ENCODE measurements at places on chromosomes 3 and 15.

DNA sequence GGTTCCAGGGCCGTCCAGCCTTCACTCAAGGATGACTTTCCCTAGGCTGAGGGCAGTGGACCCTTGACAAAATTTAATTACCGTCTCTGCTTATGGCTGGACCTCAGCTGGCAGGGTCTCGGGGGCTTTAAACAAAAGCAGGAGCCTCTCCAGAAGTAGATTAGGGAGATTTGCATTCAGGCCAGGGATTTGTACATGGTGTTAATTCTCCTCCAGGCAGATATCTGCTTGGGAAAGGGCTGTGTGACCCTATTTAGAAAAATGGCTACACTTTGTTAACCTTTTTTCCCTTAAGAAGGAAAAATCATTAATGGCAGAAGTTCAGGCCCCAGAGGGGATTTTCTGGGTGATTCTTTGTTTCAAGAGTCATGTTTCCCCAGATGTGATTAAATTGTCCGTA lies 329.1 kb upstream of the C2CD4B start:
- H3K36me3 ChIP-seq = no peaks in the 10 kb centered on the region
- H3K4me1 ChIP-seq = no peaks in the 10 kb centered on the region
- DNase-seq = no peak

GRCh38 chr3:62586356-62586755 lies 213.0 kb upstream of the FEZF2 start:
- H3K27me3 ChIP-seq = no peaks in the 10 kb centered on the region
- no peaks in the 10 kb centered on the region for H3K36me3 ChIP-seq
- no peaks in the 10 kb centered on the region for H3K4me1 ChIP-seq
- no peak for DNase-seq
- H3K4me3 ChIP-seq = no peak overlapping the region

DNA sequence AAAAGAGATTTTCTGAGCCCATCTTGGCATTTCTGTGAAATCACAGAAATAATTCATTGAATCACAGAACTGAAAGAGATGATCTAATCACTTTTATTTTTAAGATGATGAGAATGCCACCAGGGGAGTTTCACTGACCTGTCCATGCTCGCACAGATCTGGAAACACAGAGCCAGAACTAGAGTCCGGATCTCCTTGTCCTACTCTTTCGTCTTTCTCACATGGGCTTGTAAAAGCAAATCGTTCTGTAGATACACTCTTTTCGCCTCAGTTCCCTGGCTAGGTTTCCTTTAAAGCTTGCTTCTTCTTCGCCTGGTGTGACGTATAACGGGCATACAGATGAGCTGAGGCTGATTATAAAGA lies 122.5 kb upstream of the SPRED1 start:
- H3K27me3 ChIP-seq = peaks cover 13% of the 10 kb centered on the region
- no peak overlapping the region for H3K4me3 ChIP-seq
- no peak overlapping the region for H3K27ac ChIP-seq
- no peaks in the 10 kb centered on the region for H3K36me3 ChIP-seq

DNA sequence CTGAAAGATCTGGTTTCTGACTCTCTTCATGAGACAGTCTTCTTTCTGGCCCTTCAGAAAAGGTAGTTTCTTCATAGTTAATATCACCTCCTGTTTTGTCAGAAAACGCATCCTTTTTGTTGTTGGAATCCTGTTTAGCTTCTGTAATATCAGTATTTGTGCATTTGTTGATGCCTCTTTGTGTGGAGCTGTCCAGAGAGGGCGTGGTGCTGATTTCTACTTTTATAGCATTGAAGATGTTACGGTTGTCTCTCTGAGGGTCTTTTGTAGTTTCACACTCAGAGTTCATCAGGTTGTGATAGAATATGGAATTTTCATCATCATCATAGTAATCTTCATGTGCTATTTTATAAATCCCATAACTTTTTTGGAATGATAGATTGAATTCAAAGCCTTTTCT lies 8.9 kb downstream of the GPR149 start:
- H3K4me3 ChIP-seq = no peak overlapping the region
- H3K36me3 ChIP-seq = no peaks in the 10 kb centered on the region

GRCh38 chr3:61897848-61898247 lies 336.5 kb downstream of the PTPRG start:
- H3K4me1 ChIP-seq = peaks cover 12% of the 10 kb centered on the region
- H3K27ac ChIP-seq = no peak overlapping the region
- no peaks in the 10 kb centered on the region for H3K36me3 ChIP-seq
- no peak for DNase-seq
- H3K4me3 ChIP-seq = no peak overlapping the region

- DNase-seq = no peak
- H3K27ac ChIP-seq = no peak overlapping the region
- no peaks in the 10 kb centered on the region for H3K27me3 ChIP-seq
These were observed 178.7 kb downstream of the THRB start for GRCh38 chr3:24315971-24316370.

- peaks cover 2% of the 10 kb centered on the region for H3K4me1 ChIP-seq
- H3K36me3 ChIP-seq = peaks cover 12% of the 10 kb centered on the region
- no peak overlapping the region for H3K4me3 ChIP-seq
- no peak for DNase-seq
These were observed 209.8 kb downstream of the PLCL2 start for GRCh38 chr3:17094551-17094950.

- peaks cover 2% of the 10 kb centered on the region for H3K27me3 ChIP-seq
- no peak overlapping the region for H3K27ac ChIP-seq
- DNase-seq = no peak
- no peaks in the 10 kb centered on the region for H3K4me1 ChIP-seq
These were observed 422.0 kb downstream of the SOX2 start for GRCh38 chr3:182133752-182134151.

- H3K4me1 ChIP-seq = no peaks in the 10 kb centered on the region
- no peak overlapping the region for H3K27ac ChIP-seq
- H3K4me3 ChIP-seq = no peak overlapping the region
- H3K36me3 ChIP-seq = no peaks in the 10 kb centered on the region
- H3K27me3 ChIP-seq = peaks cover 7% of the 10 kb centered on the region
These were observed 70.1 kb downstream of the CEMIP start for GRCh38 chr15:80849308-80849707.

- H3K4me1 ChIP-seq = no peaks in the 10 kb centered on the region
- H3K36me3 ChIP-seq = no peaks in the 10 kb centered on the region
- peaks cover 35% of the 10 kb centered on the region for H3K27me3 ChIP-seq
- H3K27ac ChIP-seq = no peak overlapping the region
These were observed 11.4 kb upstream of the HEG1 start for GRCh38 chr3:125067225-125067624.

- H3K4me1 ChIP-seq = no peaks in the 10 kb centered on the region
- no peak for DNase-seq
These were observed 41.2 kb upstream of the BCL2A1 start for GRCh38 chr15:80012060-80012726.

GRCh38 chr3:58299839-58300516 lies 6.1 kb upstream of the RPP14 start:
- no peaks in the 10 kb centered on the region for H3K4me1 ChIP-seq
- H3K27me3 ChIP-seq = peaks cover 27% of the 10 kb centered on the region
- no peak overlapping the region for H3K4me3 ChIP-seq

- H3K27me3 ChIP-seq = peaks cover 7% of the 10 kb centered on the region
- H3K4me1 ChIP-seq = no peaks in the 10 kb centered on the region
- DNase-seq = no peak
- H3K27ac ChIP-seq = no peak overlapping the region
- H3K36me3 ChIP-seq = no peaks in the 10 kb centered on the region
- no peak overlapping the region for H3K4me3 ChIP-seq
These were observed 1.4 kb upstream of the STRA6 start for GRCh38 chr15:74203914-74204431.

- H3K27me3 ChIP-seq = peaks cover 43% of the 10 kb centered on the region
- peaks cover 6% of the 10 kb centered on the region for H3K4me1 ChIP-seq
- H3K27ac ChIP-seq = no peak overlapping the region
These were observed 91.6 kb downstream of the NR2F2 start for GRCh38 chr15:96422125-96422524.

- no peaks in the 10 kb centered on the region for H3K36me3 ChIP-seq
- no peak overlapping the region for H3K4me3 ChIP-seq
- no peak for DNase-seq
- no peaks in the 10 kb centered on the region for H3K4me1 ChIP-seq
- H3K27me3 ChIP-seq = no peaks in the 10 kb centered on the region
- no peak overlapping the region for H3K27ac ChIP-seq
These were observed 26.3 kb downstream of the MRPS11 start for GRCh38 chr15:88493844-88494243.

GRCh38 chr15:75151214-75152128 lies 50.2 kb upstream of the C15orf39 start:
- peaks cover 41% of the 10 kb centered on the region for H3K4me1 ChIP-seq
- H3K4me3 ChIP-seq = no peak overlapping the region
- H3K36me3 ChIP-seq = peaks cover 3% of the 10 kb centered on the region
- H3K27me3 ChIP-seq = no peaks in the 10 kb centered on the region

DNA sequence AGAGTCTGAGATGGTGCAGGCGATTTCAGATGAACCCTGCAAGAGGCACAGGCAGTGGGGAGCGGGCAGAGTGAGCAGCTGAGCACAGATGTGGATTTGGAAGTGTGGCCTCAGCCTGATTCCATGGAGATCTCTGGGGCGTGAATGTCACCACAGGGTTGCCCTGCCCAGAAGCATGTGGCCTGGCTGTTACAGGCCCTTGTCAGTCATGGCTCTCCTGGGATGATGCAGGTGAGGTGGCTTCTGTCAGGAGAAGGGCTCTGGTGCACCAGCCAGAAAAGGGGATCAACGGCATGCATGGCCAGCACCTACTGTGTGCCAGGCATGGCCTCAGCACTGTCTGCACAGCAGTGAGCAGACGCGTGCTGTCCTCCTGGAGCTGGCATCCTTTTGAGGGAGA lies 11.9 kb downstream of the HDAC11 start:
- no peak for DNase-seq
- H3K27me3 ChIP-seq = peaks cover 6% of the 10 kb centered on the region
- H3K4me1 ChIP-seq = no peaks in the 10 kb centered on the region
- no peak overlapping the region for H3K4me3 ChIP-seq
- H3K27ac ChIP-seq = no peak overlapping the region
- H3K36me3 ChIP-seq = no peaks in the 10 kb centered on the region

DNA sequence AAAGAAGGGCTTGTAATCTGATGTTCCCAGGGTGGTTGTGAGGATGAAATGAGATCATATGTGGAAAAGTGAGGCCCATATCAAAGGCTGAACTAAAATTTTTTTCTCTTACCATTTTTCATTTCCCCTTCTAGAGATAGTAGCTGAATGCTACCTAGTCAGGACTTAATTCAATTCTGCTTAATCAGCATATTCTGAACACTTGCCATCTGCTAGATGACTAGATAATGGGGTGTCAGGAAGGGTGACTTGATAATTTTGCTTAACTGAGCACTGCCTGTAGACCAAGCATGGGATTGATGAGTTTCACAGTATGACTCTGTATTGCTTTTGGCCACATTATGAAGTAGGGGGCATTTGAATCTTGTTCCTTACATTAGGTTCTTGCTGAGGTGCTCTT lies 136.2 kb downstream of the CHST2 start:
- no peak for DNase-seq
- H3K27ac ChIP-seq = no peak overlapping the region
- H3K4me3 ChIP-seq = no peak overlapping the region
- peaks cover 3% of the 10 kb centered on the region for H3K36me3 ChIP-seq
- H3K27me3 ChIP-seq = no peaks in the 10 kb centered on the region
- no peaks in the 10 kb centered on the region for H3K4me1 ChIP-seq

DNA sequence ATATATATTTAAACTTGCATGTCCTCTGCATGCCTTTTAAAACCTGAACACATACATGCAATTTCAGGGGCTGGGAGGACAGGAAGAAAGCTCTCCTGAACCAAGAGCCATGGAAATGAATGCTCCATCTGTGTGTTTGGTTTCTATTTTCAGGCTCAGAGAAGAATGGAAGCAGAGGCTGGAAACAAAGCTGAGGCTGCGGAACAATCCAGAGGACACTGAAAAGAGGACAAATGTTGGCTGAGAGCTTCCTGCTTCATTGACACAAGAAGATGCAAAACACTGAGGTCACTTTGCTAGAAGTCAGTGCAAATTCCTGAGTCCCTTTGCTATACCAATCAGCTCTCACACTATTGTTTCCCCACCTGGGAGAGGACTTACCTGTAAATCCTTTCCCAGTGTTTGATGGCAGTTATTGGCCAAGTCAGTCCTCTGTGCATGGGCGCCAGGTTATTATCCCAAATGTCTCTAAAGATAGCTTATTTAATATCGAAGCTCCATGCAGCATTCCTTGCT lies 12.7 kb downstream of the FAM240A start:
- H3K27me3 ChIP-seq = peaks cover 19% of the 10 kb centered on the region
- H3K4me1 ChIP-seq = peaks cover 13% of the 10 kb centered on the region

DNA sequence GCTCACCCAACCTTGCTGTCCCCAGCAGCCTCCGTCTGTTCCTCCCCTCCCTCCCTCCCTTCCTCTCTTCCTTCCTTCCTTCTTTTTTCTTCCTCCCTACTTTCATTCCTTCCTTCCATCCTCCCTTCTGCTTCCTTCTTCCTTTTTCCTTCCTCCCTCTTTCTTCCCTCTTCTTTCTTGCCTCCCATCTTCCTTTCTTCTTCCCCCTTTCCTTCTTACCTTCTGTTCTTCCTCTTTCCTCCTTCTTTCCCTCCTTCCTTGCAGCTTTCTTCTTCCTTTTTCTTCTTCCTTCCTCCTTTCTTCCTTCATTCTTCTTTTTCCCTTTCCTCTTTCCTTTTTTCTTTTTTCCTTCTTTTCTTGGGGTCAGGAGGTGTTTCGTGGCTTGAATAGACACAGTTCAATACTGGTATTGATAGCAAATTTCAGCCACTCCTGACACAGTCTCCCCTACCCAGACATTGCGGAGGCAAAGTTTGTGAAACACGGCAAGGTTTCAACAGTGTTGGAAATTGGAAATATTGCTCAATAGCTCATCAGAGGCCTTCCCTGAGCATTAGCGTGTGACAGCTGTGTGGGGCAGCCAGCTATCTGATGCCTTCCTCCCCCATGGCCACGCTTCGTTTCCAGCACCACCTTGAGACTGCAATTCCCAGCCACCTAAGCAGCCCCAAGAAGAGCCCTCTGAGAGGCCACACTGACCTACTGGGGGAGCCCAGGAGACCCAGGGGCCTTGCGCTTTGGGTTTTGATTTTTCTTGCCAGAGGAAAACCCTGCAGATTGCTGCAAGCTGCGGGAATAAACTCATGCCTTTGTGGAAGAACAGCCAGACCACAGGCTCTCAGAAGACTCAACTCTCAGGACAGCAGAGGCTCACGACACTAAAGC lies 82.2 kb downstream of the KLF15 start:
- DNase-seq = no peak
- H3K4me1 ChIP-seq = no peaks in the 10 kb centered on the region
- no peaks in the 10 kb centered on the region for H3K36me3 ChIP-seq
- no peak overlapping the region for H3K27ac ChIP-seq

DNA sequence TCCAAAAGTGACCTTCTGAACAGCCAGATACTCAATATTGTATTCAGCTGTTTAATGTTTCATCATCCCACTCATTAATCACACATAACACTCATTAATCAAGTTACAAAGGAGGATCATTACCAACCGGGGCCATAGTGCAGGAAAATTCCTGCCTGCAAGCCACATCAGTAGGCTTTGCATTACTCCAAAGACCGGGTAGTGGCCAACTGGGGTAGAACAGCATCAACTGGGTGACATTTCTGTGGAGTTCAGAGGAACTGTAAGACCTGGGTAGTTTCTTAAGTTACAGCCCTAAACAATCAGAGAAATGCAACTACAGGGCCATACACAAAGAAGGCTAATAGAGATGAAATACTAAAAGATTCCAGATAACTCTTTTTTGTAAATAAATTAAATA lies 253.1 kb downstream of the WDR72 start:
- H3K27ac ChIP-seq = no peak overlapping the region
- no peak overlapping the region for H3K4me3 ChIP-seq
- H3K27me3 ChIP-seq = no peaks in the 10 kb centered on the region
- DNase-seq = no peak

All from activated T-helper 1 cell treated with anti-CD3 and anti-CD28 coated beads, Interleukin-12 subunit alpha, Interleukin-12 subunit beta, Interleukin-2, Interleukin-4 antibody, amounts not matched to agents 30 ng/mL and 10 ng/mL and 1 ng/mL, durations not matched to agents 14 hours and 24 hours and 36 hours (primary cell).